Caki2 (cell line): ENCODE measurements at places on chromosomes 2 and 18.

DNA sequence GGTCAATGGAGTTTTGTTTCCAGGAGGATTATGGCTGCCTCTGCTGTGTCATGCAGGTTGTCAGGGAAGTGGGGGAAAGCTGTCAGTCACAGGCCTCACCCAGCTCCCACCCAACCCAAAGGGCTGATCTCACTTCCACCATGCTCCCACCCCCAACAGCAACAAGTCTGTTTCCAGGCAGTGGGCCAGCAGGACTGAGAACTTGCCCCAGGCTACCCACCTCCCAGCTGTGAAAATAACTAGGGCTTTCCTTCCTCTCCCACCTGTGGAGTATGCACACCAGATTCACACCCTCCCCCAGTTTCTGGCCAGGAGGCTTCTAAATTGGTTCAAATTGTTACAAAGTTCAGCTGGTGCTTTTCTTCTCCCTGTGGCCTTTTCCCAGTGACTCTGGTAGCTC lies 95.6 kb upstream of the ACVR1 start:
- DNase-seq, result peak; percentile 30

DNA sequence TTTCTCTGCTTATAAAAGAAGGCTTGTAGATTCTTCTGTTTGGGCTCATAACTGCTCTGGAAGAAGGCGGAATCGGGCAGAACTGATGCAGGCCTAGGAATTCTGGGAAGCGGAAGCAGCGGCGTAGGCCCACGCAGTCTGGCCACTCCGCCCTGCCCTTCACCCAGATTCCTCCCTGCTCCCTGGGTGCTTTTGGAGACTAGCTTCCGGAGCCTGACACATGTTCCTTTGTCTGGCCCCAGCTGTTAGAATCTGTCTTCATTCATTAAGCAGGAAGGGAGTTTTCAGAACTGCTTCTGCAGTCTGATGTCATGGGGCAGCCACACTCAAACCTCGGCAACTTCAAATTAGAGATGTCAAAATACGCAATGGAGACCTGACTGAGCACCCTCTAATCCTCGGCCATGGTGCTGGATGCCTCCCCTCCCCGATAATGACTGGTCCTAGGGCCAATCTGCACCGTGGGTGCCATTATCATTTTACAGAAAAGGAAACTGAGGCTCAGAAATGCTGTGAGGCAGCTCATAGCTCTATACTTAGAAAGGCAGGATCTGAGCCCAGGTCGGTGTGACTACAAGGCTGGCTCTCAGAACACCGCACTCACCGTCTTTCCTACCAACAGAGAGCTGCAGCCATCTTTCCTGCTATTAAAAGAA lies 275.7 kb downstream of the MYCN start:
- no peak for DNase-seq

DNA sequence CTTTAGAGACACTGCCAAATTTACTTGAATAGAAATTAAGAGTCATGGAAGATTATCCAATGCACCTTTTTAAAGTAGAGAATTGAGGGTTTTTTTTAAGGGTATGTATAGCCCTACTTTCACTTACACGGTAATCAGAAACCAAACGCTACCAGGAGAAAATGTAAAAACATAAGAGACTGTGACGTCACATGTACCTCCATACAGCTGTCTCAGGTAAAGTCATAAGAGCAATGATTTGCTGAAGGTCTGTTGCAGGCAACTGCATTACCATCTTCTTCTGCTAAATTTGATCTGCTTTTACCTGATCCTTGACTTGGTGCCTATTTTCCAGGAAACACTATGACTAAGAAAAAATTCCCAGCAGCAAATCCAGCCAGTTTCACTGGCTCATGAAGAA lies 478.5 kb upstream of the DDX18 start:
- DNase-seq, result no peak

- DNase-seq, result no peak
These were observed 611 bp downstream of the NOL10 start for GRCh38 chr2:10688921-10689807.

GRCh38 chr2:115939902-115940301 lies 1497.5 kb downstream of the DPP10 start:
- peak; percentile 1 for DNase-seq

DNA sequence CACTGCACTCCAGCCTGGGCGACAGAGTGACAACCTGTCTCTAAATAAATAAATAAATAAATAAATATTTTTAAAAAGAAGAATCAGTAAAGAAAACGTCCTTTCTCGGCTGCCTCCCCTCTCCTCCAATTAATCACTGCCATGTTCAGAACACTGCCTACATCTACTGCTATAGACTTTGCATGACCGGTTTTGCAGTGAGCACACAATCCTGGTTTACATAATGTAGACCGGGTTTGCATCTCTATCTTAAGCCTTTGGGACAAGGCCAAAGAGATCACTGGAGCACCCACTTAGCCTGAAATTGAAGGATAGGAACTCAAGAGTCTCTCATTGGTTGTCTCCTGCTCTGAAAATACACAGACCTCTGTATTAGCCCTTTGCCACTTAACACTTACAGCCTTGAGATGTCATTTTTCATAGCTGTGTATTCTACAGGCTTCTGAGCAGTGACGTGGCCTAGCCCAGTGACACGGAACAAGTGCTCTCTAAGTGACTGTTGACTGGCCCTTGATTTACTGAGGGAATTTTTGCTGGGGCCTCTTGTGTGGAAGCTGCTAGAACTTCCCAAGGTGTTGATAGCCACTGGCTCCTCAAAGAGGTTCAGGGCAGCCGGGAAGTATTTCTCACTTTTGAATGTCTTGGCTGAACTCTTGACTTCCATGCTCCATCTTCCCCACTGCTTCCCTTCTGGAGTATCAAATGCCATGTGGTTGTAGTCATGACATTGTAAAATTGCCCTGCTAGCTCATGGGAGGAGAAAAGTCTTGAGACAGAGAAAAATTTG lies 45.3 kb upstream of the CCBE1 start:
- DNase-seq, result no peak

DNA sequence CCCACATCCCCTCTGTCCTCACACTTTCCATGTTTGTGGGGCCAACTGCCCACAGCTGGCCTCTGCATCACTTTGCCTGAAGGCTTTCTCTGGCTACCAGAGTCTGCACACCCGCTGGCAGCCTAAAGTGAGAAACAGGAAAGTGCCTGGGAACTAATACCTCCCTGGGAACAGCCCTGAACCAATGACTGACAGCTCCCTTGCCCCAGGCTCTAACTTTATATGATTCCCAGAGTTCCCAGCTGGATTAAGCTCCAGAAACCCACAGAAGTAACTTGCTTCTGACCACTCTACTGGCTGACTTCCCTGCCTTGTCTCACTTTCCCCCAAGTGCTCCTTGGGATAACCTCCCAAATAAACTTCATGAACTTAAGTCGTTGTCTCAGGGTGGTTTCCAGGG lies 159.6 kb upstream of the LMAN1 start:
- DNase-seq, result no peak

- no peak for DNase-seq
These were observed 233.8 kb upstream of the SPRED2 start for GRCh38 chr2:65666156-65666725.

- no peak for DNase-seq
These were observed 398.9 kb downstream of the TRIB2 start for GRCh38 chr2:13115643-13116042.

DNA sequence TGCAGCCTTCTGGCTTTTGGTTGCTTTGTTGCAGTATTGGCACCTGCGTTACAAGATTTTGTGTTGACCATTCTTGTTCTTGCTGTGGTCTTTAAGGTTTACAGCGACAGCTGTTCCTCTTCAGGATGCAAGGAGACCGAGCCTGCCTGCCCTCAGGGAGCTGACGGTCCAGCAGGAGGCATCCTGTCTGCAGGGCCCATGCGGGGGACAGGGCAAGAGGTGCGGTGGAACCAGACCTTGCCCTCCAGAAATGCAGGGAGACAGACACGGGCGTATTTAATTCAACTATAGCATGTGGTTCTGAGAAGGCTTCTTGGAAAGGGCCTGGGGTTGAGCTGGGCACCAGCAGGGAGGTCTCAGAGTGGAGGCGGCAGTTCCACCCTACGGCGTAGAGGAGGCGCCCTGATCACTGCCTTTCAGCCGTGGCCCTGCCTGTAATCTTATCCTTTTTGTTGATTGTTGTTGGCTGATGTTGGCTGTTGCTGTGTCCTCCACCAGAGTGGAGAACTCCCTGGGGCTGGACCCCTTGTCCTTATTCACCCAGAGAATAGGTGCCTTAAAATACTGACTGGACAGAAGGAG lies 71.7 kb downstream of the HPCAL1 start:
- DNase-seq, result no peak

DNA sequence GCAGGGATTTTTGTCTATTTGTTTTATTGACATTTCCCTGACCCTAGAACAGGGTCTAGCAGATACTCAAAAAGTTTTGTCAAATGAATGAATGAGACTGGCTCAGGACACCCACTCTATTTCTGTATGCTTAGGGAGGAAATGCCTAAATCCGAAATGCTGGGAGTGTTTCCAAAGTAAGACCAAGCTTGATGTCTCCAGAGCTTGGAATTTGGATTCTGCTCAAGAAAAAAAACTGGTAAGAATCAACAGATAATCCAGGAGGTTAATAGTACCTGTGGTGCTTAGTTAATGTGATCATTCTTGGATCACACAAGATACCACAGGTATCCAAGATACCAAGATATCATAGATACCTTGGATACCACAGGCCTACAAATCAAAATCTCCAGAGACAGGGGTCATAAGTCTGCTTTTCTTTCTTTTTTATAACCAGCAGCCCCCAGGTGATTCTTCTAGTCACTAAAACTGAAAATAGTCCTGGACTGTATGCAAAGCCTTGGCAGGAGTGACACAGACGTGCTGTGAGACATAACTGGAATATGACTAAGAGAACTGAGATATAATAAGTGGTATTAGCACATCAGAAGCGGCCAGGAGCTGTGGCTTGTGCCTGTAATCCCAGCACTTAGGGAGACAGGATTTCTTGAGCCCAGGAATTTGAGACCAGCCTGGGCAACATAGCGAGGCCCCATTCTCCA lies 39.9 kb upstream of the SP3 start:
- DNase-seq, result no peak

GRCh38 chr18:22914633-22915032 lies 18.5 kb upstream of the RBBP8 start:
- DNase-seq, result peak; percentile 14
